ENCODE measurements at places on chromosomes 12 and 14.

DNA sequence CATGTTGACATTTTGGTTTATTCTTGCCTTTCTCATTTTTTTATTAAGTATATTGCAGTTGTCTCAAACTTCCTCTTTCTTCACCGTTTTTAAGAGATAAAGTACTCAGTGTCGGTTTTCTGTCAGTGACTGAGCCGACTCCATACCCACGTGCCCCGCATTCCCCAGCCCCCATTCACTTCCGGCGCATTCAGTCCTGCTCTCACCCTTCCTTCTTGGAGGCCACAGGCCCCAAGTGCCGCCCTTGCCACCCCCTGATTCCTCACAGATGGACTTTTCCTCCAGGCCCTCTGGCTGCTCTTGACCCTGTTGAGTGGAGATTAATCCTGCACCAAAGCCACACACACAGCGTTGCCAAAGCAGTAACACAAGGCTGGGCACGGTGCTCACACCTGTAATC is 19.1 kb upstream of the DNAH10 start:
- no peak for DNase-seq

GRCh38 chr12:20211541-20211940 is 156.8 kb upstream of the PDE3A start:
- no peak for DNase-seq

DNA sequence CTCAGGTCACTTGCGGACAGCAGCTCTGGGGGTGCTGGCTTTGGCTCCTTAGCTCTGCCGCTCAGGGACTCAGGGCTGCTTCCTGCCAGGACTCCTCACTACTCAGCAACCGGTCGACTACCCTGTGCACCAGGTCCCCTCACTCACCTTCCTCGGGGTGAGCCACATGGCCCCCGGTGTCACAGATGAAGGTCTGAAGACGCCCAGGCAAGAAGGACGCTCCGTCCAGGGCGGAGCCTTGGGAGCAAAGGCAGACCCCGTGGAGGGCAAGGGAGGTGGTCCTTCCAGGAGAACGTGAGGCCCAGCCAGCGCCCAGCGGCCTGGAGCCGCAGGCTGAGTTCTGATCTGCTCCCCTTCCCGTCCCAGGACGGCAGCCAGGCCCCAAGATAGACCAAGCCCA is 32.0 kb downstream of the SLC6A12 start:
- DNase-seq = no peak

GRCh38 chr14:104580961-104581360 is 1.4 kb downstream of the C14orf180 start:
- DNase-seq = no peak

- DNase-seq = no peak
Observed at GRCh38 chr12:53338916-53339315, 2.8 kb upstream of the SP7 start.

DNA sequence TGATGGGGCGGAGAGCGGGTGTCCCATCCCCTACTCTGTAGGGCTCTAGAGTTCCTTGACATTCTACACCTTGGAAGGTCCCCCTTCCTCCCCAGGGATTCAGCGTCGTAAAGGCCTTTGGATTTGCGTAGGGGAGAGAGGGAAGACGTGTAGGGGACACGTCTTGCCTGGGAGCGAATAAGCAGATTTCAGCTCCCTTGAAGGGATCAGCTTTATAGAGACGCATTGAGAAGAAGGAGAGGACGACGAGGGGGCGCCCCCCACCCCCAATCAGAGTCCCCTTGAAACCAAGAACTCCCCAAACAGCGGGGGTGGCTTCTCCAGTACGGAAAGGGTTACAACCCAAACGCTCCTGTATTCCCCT is 324 bp downstream of the CALCOCO1 start:
- no peak for DNase-seq

- DNase-seq = no peak
Observed at GRCh38 chr12:19520646-19521415, 81.5 kb downstream of the AEBP2 start.

- no peak for DNase-seq
Observed at GRCh38 chr12:77060883-77061240, 4.5 kb downstream of the E2F7 start.

DNA sequence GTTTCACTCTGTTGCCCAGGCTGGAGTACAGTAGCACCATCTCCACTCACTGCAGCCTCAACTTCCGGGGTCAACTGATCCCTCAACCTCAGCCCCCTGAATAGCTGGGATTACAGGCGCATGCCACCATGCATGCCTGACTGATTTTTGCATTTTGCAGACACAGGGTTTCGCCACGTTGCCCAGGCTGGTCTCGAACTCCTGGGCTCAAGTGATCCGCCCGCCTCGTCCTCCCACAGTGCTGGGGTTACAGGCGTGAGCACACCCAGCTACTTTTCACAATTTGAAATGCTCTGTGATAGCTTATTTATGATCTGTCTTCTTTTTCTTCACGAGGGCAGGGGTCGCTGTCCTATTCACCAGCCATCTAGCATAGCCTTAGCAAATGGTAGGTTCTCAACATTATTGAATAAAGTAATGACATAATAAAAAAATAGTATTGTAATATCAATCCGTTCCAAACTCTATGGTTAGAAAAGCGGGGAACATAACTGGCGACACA is 477 bp upstream of the DDX47 start:
- DNase-seq = no peak

DNA sequence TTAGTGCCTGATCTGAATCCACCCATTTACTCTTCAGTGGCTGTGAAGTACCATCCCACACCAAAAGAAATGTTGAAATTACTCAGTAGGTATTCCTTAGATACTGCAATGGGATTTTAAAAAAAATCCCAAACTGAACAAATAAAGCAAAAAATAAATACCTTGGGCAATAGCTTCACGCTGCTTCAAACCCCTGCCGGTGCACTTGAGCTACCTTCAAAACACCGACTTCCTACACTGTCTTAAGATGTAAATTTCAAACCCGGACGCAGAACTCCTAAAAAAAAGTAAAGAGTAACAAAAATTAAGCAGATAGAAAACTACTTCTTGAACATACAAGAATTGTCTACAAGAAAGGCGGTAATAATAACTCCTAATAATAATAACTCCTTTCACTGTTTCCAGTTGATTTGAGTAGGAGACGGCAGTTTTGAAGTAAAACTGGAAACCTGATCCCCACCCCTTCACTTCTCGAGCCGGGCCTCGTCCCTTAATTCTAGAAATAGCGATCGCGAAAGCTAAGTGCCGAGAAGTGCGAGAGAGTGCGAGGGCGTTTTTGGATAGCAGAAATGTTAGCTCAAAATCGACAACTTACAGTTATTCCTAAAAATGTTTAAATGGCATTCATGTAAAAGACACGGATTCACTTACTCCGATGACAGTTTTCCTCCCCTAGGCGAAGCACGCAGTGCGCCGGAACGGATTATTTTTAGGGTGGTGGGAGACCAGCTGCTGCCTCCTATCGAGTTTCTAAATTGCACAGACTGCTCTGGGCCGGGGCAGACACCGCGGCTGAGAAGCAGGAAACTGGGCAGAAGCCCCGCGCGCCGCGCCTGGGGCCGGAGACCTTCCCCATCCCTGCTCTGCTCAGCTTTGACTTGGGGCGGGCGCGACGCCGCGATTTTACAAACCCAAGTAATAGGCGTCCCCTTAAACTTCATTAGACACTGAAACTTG is at the start of gene ABCC9:
Gene ABCC9, minus strand, starts transcription at position 878 of the 957 bp plus-strand sequence. CDS start 4,752 bp downstream, outside the sequence.
- no peak for DNase-seq

- DNase-seq = no peak
Observed at GRCh38 chr14:105059035-105059924, 6.0 kb downstream of the GPR132 start.

DNA sequence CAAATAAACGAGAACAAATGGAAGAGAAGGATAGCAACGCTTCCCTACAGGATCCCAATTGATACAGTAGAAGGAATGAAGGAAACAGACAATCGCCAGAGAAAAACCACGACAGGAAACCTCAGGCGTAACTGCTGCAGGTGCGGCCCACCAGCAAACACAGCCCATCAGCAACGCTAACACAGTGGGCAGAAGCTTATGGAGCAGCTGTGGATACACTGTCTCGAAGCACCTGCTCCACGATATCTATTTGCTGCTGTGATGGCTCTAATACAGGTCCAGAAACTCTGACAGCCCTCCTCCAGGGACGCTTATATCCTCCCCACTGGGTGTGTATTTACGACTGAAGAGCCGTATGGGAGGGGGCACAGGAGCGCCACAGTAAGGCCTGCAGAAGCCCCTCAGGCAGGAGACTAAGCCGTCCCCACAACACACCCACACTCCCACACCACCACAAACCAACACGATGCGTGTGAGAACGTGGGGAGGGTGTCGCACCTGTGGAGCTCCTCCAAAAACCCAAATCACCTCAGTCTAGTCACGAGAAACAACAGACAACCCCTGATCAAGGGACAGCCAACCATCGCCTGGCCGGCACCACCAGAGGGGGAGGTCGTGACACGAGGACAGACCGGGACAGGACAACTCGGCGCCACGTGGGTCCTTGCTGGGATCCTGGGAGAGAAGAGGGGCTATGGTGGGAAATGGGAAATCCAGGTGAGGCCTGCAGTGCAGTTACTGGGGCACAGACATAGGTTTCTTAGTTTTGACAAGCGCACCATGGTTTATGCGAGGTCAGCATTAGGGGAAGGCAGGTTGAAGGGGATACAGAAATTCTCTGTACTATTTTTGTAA is 24.0 kb downstream of the POLE start:
- DNase-seq = no peak

DNA sequence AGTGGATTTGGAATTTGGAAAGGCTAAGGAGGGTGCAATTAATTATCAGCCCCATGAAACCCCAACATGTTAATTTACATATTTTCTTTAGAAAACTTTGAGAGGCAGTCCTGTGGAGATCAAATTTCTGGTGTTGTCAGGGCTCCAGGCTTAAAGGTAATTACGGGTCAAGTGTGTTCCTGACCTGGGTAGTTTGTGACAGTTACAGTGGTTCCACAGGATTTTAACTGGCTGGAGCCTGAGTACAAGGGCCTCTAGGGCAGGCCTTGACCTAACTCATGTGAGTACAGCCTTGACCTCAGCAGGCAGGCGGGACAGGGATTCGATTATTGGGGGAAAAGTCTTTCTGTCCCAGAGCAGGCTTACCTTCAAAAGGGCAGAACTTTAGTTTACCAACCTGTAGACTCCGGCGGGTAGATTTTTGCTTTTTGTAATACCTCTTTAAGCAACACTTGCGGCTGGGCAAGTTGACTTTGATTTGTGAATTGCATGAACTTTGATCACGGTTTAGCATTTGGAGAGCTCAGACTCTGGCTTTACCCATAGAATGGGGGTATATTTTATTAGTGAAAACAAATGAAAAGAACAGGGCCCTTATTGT is 8.4 kb upstream of the PPTC7 start:
- DNase-seq = no peak

GRCh38 chr14:72801381-72801812 is 92.5 kb downstream of the DPF3 start:
- no peak for DNase-seq

DNA sequence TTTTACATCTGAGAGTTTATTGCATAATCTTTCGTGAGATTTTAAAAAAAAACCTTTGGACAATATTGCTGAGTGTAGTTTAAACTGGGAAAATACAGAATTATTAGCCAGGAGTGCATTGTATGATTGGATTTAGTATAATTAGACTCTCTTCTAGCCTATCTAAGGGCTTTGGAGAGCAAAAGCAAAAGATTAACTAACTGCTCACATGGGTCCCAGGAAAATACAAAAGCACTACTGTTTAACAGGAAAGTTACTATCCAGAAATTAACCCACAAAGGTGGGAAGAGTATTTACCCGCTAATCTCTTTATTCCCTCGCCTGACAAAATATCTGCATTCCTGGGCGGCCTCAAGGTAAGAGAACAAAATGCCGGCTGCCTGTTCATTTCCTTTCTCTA is 309.5 kb downstream of the ATXN7L3B start:
- DNase-seq = no peak

DNA sequence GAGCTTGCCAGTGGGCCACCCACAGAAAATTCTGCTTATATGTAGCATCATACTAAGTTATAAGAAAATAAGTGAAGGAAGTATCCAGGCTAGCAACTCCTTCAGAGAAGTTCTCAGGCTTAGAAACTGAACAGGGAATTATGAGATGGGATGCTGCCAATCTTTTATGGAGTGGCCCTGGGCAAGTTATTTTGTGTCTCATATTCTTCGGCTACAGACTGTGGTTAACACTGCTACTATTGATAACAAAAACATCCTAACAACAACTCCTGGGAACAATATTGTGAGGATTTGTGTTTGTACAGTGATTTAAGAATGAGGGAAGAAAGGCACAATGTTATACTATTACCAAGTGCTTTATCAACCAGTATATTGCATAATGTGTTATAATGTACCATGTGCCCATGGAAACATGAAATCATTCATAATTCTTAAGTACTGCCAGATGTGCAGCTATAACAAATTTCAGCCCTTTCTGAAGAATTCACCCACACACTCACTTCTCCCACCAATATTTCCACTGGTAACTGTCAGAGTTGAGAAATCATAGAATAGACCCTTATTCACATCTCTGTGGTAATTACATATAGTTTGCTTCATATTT is 113.3 kb upstream of the SOX5 start:
- DNase-seq = no peak

Measured in NCI-H187 (cell line).